Stimulated activated naive CD4-positive, alpha-beta T cell treated with Interleukin-2 at 50 U/mL for 16 hours (primary cell): ENCODE measurements at places on chromosomes 7 and 10.

DNA sequence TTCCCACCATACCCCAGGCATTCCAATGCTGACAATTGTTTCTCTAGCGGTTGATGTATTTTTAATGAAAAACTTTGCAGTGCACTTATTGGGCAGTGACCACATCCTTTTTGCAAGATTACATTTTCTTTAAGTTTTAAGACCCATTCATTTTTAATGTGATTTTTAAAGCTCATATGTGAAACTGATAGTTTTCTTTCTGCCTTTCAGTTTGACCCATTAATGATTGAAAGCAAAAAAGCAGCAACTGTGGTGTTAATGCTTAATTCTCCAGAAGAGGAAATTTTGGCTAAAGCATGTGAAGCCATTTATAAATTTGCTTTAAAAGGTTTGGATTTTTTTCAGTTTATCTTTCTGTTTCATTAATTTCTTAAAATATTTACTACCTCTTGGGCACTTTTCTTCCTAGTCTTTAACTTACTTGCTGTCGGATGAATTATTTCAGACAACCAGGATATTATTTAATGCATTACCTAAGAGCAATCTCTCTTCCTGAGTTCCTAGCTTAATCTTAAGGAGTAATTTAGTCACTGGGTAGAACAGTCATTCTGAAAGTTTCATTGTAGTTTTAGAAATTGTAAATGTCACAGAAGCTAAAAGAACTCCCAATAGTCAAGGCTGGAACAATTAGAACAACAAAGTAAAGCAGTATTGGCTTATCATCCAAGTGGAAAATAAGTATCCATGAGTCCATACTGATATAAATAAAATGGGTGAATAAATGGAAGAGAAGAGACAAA, 18.3 kb downstream of the ARMC3 start:
- DNase-seq, result no peak

DNA sequence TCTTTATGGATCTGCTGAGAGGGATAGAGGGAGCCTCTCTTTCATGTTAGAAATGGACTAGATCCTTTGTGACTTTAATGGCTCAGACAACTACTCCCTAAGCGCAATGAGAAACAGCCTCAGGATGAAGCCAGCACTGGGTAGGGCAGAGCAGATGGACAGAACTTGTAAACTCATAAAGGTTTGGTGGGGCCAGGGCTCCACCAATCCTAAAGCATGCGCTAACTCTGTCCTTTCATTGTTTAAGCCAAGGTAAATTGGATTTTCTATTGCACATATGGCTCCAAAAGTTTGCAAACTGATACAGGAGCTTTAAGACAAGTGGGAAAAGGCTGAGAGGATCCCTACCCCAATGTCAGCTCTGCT, 178.1 kb upstream of the MEOX2 start:
- DNase-seq, result no peak

GRCh38 chr7:149529136-149529718, 31.6 kb upstream of the ZNF746 start:
- no peak for DNase-seq

DNA sequence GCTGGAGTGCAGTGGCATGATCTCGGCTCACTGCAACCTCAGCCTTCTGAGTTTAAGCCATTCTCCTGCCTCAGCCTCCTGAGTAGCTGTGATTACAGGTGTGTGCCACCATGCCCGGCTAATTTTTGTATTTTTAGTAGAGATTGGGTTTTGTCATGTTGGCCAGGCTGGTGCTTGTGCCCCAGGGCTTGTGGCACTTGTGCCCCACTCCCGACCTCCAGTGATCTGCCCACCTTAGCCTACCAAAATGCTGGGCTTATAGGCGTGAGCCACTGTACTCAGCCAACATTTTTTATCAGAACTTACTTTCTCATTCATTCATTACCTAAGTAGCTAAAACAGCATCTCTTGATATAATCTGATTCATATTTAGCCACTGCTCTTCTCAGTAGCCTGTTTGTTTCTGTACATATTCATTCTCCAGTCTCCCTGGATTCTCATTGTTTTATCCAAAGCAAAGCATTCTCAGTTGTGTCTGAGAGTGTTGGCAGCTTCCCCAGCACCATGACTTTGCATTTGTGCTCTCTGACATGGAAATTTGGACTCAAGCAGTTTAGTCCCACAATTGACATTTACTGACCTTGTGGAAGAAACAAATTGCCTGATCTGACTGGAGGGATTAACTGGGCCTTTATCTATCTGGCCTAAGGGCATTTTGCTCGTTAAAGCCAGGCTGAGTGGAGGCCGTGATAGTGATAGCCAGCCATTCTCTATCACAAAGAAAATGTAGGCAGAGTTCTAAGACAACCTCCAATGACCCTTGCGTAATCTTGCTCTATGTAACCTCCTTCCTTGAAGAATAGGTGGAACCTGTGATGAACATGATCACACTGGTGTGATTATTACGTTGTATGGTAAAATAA, 44.9 kb downstream of the AKR1B15 start:
- no peak for DNase-seq

GRCh38 chr10:85642421-85643170, 724.0 kb downstream of the GRID1 start:
- DNase-seq, result no peak

- DNase-seq, result no peak
Measured at GRCh38 chr10:25692761-25693160, 241.3 kb upstream of the MYO3A start.

- DNase-seq, result no peak
Measured at GRCh38 chr7:18262058-18262457, 233.5 kb upstream of the HDAC9 start.

DNA sequence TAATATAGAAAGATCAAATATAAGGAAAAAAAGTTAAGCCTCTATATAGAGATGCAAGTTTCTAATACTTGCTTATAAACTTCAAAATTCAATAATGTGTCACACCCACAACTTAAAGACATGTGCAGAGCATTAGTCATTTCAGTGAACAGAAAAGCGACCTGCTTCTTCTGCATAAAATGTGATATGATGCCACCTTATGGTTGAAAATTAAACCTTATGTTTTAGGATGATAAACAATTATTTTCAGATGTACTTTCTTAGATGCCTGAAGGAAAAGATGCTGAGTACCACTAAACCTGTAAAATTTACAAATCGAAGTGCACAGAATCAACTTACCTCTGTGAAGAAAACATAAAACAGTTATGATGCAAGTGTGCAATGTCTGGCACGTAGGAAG, 96.0 kb downstream of the MTERF1 start:
- no peak for DNase-seq

DNA sequence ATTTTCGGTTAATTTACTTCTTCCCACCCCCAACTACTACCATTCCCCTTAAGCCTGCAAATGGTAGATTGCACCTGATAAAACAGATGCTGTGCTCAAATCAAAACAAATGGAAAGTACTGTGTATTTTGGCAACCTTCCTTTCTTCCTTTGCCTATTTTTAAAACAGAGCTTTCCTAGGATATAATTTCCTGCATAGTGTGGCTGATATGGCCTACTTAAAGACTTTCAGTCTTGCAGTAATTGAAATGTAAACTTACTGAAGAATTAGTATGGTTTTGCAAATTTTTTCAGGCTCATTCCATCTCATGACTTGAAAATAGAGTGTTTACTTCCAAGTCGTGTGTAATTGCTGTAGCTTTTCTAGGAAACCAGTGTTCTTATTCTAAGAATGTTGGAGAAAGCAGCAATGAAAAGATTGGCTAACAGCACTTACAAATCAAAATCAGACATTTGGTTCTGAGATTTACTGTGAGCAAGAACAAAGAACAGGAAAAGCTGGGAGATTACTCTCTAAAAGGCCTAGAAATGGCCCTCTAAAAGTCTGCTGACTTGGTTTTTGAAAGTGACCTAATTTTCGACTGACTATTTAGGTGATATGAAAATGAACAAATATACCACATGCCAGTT, 52.0 kb downstream of the REEP3 start:
- no peak for DNase-seq

DNA sequence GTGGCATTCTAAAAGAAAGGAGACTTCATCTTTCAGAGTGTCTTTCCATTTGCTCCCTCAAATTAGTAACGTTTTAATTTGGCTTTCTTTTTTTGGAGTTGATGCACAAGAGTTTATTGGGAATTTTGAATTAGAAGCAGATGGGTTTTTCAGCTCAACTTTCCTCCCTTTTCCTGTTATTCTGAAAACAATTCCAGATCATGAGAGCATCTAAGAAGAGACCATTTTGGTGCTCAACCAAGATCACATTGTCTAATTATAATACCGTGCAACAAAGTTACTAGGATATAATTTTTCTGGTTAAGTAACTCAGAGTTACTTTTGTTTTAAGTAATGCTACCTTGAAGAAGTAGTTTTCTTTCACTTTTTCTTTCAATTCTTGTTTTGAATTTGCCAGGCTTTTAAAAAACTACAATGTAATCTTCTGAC, 396.6 kb upstream of the KLF6 start:
- no peak for DNase-seq

GRCh38 chr10:33791272-33791660, 456.8 kb upstream of the NRP1 start:
- no peak for DNase-seq

- DNase-seq, result no peak
Measured at GRCh38 chr7:3154317-3154716, 110.7 kb upstream of the CARD11 start.

GRCh38 chr7:28222636-28223035, 42.0 kb upstream of the JAZF1 start:
- DNase-seq, result no peak

GRCh38 chr10:70619271-70620019, 16.9 kb upstream of the PRF1 start:
- no peak for DNase-seq

GRCh38 chr7:6306471-6306870, 34.0 kb upstream of the CYTH3 start:
- no peak for DNase-seq

DNA sequence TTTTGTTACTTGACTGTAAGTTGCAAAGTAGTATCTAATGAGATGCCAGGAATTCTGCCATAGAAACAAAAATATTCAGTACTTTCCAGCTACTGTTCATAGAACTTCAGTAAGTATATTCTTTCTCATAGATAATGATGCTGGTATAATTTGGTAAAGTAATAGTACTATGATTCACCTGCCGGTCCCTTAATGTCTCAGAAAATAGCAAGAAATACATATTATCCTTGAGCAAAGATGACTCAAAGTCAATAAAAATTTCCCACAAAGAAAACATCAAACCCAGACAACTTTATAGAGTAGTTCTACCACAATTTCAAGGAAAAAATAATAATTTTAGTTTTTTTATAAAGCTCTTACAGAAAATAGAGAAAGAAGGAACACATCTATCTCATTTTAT, 105.4 kb downstream of the EPDR1 start:
- DNase-seq, result no peak

GRCh38 chr7:32518534-32519140, 23.3 kb downstream of the AVL9 start:
- no peak for DNase-seq

- no peak for DNase-seq
Measured at GRCh38 chr7:95772771-95773581, 622 bp downstream of the DYNC1I1 start.

- no peak for DNase-seq
Measured at GRCh38 chr7:159117366-159118196, 27.1 kb downstream of the VIPR2 start.

DNA sequence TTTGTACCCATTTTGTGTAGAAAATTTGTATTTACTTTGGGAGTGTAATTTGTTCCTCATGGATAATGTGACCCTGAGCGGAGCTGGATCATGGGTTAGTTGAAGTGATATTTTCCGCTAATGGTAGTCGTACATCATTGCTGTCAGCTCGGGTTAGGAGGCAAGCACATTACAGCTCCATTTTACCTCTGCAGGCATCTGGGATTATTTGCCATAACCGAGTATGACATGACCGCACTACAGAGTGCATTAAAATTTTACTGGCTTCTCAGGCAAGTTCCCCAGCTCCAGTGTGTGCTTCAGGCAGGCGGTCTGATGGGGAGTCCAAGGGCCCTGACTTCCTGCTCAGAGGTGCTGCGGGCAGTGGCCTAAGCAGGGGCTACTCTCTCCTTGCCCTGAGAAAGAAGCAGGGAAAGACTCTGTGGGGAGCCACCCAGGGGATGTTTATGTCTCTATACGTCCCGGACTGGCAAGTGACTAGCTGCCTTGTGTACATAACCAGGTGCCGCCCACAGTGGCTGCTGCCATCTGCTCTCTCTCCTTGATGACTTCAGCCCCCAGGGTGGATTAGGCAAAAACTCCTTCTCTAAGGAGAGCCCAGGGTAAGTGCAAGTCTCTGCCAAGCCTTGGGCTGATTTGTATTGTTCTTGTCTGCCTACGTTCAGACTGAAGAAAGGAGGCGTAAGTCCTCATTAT, 685.3 kb upstream of the GALNT17 start:
- no peak for DNase-seq

DNA sequence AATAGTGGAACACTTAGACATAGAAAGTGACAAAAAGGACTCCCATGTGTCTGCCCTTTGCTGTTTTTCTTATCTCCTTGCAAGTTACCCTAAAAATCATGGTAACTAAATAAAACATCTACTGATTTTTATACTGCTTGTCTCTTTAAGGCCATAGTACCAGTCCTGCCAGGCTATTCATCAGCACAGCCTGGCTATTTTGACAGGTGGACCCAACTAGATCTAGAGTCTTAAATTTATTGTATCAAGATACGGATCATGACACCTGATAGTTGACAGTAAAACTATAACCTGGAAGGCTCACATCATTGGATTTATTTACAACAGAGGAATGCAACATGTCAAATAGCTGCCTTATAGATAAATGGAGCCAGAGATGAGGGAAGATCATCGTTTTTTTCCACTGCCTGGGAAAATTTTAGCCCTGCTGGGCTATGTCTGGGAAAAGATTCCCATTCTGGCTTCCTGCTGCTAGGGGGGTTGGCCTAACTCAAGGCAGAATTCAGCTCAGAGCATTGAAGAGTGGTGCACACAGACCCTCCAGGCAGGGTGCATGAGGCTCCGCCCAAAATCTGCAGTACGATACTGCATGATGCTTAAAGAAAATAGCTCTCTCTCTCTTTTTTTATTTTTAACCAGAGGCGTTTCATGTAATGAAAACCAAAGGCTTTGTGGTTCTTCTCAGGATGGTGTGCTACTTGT, 292.0 kb upstream of the FZD8 start:
- DNase-seq, result no peak

- no peak for DNase-seq
Measured at GRCh38 chr10:38038932-38039245, 28.4 kb downstream of the ZNF33A start.

GRCh38 chr10:17847585-17848296, 38.6 kb downstream of the MRC1 start:
- DNase-seq, result no peak
